Aortic smooth muscle cell (primary cell): ENCODE measurements at places on chromosomes 2 and 18. TPM values are rescaled to one million over a fixed set of nuclear protein-coding genes. Genes with fewer than 3 reads are reported as not detected.

PTCD3 gene
- 73.3 and 79.6 TPM in 2 replicates for total RNA-seq

CFAP221 gene
- 0.26 and 0.37 TPM in 2 replicates for total RNA-seq

RTKN gene
- 14.3 and 15.8 TPM in 2 replicates for total RNA-seq

RAB6C gene
- total RNA-seq = under 0.01 TPM in 1 of 2 replicates, not detected in the other

CCDC85A gene
- 0.13 and 0.19 TPM in 2 replicates for total RNA-seq

RPRM gene
- total RNA-seq = not detected in 2 replicates

IRS1 gene
- 6.2 and 9.4 TPM in 2 replicates for total RNA-seq

SLC4A5 gene
- total RNA-seq = under 0.01 and 0.31 TPM in 2 replicates

RASGRP3 gene
- total RNA-seq = 2.5 and 3.4 TPM in 2 replicates

LHCGR gene
- total RNA-seq = not detected in 2 replicates

HOXD11 gene
- not detected in 2 replicates for total RNA-seq

FKBP1B gene
- 9.6 and 10.4 TPM in 2 replicates for total RNA-seq

TTR gene
- total RNA-seq = not detected in 2 replicates

SOWAHC gene
- total RNA-seq = 16.9 and 18.4 TPM in 2 replicates

ZNF24 gene
- total RNA-seq = 27.5 and 28.3 TPM in 2 replicates

PDCD1 gene
- total RNA-seq = not detected in 2 replicates
